ENCODE measurements at places on chromosomes 11 and 22.

- no peak overlapping the region for H3K4me3 ChIP-seq
- DNase-seq = no peak
- H3K36me3 ChIP-seq = no peaks in the 10 kb centered on the region
- no peak overlapping the region for H3K27ac ChIP-seq
- H3K27me3 ChIP-seq = no peaks in the 10 kb centered on the region
- H3K4me1 ChIP-seq = no peaks in the 10 kb centered on the region
These were observed 2.2 kb downstream of the HBG2 start for GRCh38 chr11:5252192-5252918.

DNA sequence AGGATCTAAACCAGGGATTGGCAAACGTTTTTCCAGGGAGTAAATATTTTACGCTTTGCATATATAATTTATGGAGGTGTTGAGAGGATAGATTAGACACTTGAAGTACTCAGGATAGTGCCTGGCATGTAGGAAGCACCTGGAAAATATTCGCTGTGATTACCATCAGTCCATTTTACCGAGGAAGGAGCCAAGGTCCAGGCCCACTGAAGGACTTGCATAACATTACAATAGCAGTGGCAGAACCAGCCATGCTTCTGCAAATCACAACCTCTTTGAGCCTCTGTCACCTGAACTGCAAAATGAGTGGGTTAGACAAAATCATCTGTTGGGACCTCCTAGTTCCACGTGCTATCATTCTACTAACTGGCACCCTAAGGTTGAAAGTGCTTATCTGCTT, 5.4 kb downstream of the FUT4 start:
- no peaks in the 10 kb centered on the region for H3K27me3 ChIP-seq
- no peak for DNase-seq
- H3K36me3 ChIP-seq = no peaks in the 10 kb centered on the region
- no peak overlapping the region for H3K27ac ChIP-seq
- H3K4me1 ChIP-seq = peaks cover 32% of the 10 kb centered on the region

DNA sequence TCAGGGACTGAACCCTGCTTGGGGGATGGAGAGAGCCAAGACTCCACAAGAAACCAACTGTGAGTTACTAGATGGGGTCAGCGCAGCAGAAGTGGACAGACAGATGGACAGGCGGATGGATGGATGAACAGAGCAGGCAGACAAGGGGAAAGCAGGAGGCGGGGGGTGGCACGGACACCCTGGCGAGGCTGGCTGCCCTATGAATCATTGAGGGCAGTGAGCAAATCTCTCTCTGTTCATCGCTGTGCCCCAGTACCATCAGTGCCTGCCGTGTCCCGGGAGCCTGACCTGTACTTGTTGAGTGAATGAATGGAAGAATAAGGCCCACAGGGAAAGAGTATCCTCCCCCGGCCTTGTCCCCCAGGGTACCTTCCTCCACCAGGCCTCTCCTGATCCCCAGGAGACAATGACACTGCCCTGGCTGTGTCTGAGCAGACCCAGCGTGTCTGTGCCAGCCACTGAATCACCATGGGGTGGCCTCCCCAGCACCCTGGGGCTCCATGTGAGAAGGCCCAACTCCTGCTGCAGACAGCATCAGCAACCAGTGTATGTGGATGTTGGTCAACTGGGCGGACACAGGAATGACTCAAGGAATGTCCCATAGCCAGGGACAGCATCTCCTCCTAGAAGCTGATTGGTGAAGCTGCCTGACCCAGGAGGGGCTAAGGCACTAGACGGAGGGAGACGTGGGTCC, 5.1 kb upstream of the KLHL35 start:
- no peaks in the 10 kb centered on the region for H3K36me3 ChIP-seq
- H3K27me3 ChIP-seq = no peaks in the 10 kb centered on the region
- no peak overlapping the region for H3K4me3 ChIP-seq
- no peak for DNase-seq

- no peaks in the 10 kb centered on the region for H3K4me1 ChIP-seq
- H3K27me3 ChIP-seq = no peaks in the 10 kb centered on the region
- H3K27ac ChIP-seq = no peak overlapping the region
- DNase-seq = peak; percentile 59
- peaks cover 66% of the 10 kb centered on the region for H3K36me3 ChIP-seq
- H3K4me3 ChIP-seq = no peak overlapping the region
These were observed 19.1 kb downstream of the TOLLIP start for GRCh38 chr11:1290052-1291040.

DNA sequence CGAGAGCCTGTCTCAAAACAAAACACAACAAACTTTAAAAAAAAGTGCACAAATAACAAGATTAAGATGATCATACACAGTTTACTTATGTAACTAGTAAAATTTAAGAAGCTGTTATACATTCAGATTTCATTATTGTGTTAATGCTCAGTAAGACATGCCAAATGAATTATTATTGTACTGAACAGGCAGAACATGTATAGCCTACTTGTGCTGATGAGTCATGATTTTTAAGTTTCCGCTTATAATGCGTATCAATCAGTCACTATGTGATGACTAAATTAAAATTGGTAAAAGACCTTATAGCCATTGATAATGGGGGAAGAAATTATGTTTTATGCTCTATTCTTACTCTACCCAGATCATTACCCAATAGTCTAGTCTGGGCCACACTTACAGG, 20.5 kb upstream of the EXPH5 start:
- H3K4me1 ChIP-seq = no peaks in the 10 kb centered on the region
- H3K27me3 ChIP-seq = no peaks in the 10 kb centered on the region

DNA sequence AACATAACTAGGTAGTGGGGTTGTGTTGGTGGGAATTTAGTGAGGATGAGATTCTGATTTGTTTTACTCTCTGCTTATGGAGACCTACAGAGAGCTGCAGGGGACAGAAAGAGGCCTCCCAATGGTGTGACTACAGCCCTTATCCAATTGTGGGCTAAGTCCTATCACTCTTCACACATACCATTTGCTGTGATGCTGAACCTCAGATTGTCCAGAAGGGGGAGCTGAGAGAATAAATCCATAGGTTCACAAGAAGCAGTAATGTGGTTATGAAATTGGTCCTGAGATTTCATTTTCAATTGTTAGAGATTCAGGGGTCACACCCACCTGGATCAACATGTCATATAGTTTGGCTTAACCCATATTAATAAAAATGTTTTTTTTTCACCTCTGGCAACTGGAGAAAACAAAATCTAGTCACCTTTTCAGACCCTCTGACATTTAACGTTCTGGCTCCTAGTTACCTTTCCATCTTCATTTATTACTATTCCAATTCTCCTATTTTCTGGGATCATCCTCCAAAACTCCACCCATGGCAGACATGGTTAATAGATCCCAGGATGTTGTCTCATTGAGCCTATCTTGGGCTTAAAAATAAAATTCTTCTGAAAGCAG, 53.3 kb upstream of the PTPN5 start:
- H3K27ac ChIP-seq = no peak overlapping the region
- no peaks in the 10 kb centered on the region for H3K27me3 ChIP-seq
- no peaks in the 10 kb centered on the region for H3K4me1 ChIP-seq

GRCh38 chr11:65695459-65696241, 16.4 kb upstream of the KAT5 start:
- no peak overlapping the region for H3K27ac ChIP-seq
- DNase-seq = no peak
- no peaks in the 10 kb centered on the region for H3K27me3 ChIP-seq
- peaks cover 3% of the 10 kb centered on the region for H3K4me1 ChIP-seq
- H3K36me3 ChIP-seq = no peaks in the 10 kb centered on the region

- H3K27ac ChIP-seq = no peak overlapping the region
- peaks cover 3% of the 10 kb centered on the region for H3K27me3 ChIP-seq
- H3K4me1 ChIP-seq = no peaks in the 10 kb centered on the region
These were observed 212.7 kb upstream of the CADM1 start for GRCh38 chr11:115716601-115717529.

DNA sequence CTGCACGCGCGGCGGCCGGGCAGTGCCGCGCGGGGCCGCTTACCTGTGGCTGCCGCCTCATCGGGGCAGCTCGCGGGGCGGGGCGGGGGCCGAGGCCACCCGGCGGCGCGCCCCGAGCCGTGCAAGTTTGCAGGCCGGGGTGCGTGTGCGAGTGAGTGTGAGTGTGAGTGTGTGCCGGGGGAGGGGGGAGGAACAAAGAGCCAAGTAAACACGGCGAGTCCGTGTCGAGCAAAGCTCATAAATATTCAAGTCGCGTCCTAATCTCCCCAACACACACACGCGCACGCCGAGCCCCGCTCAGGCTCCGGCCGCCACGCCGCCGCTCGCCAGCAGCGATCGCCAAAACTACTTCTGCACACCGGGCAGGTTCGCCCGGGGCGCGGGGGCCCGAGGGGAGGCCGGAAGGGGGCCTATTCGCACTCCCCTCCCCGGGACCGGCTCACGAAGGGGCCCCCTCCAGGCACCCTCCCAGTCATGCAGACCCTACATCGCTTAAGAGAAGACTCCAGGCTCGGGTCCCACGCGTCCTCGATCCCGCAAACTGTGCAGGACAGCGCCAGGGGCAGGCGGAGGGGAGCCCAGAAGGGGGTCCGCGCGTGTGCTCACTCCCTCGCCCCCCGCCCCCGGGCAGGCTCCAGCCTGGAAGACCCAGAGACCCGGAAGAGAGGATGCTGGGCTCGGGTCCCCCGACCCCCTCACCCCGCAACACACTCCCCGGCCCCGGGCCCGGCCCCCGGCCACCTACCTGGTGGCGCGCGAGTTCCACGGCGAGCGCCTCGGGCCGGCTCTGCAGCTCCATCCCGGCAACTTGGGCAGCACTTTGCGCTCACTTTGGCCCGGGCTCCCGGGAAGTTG, 827 bp downstream of the PHF21B start:
- H3K27me3 ChIP-seq = peaks cover 74% of the 10 kb centered on the region
- no peaks in the 10 kb centered on the region for H3K36me3 ChIP-seq
- H3K4me1 ChIP-seq = peaks cover 23% of the 10 kb centered on the region
- H3K4me3 ChIP-seq = peak overlapping the region; percentile 26

- no peaks in the 10 kb centered on the region for H3K4me1 ChIP-seq
- no peak for DNase-seq
- H3K36me3 ChIP-seq = no peaks in the 10 kb centered on the region
These were observed 55.3 kb downstream of the TRMU start for GRCh38 chr22:46390652-46391301.

DNA sequence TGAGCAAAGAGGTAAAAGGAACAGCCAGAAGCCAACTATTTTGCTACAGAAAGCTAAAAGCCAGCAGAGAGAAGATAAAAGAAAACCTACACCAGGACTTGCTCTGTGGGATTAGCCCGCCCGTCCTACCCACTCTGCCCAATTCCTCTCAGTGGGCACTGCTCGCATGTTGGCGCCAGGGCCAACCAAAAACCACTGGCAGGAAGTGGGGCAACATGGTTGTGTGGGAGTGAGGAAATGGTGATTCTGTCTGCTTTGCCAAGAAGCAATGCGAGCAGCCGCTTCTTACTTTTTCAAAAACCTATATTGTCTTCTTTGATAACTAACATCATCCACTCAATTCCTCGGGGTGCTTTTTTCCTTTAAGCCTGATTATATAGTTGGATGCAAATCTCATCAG, 14.2 kb upstream of the APOA1 start:
- peaks cover 26% of the 10 kb centered on the region for H3K36me3 ChIP-seq
- H3K27ac ChIP-seq = no peak overlapping the region
- peaks cover 19% of the 10 kb centered on the region for H3K4me1 ChIP-seq
- no peaks in the 10 kb centered on the region for H3K27me3 ChIP-seq
- no peak overlapping the region for H3K4me3 ChIP-seq

GRCh38 chr11:33545931-33546330, 154.7 kb downstream of the C11orf91 start:
- no peak overlapping the region for H3K4me3 ChIP-seq
- DNase-seq = no peak
- H3K27ac ChIP-seq = no peak overlapping the region
- H3K36me3 ChIP-seq = no peaks in the 10 kb centered on the region
- H3K27me3 ChIP-seq = no peaks in the 10 kb centered on the region

- no peak for DNase-seq
- peaks cover 8% of the 10 kb centered on the region for H3K4me1 ChIP-seq
- no peaks in the 10 kb centered on the region for H3K27me3 ChIP-seq
- H3K36me3 ChIP-seq = peaks cover 98% of the 10 kb centered on the region
- H3K27ac ChIP-seq = no peak overlapping the region
- no peak overlapping the region for H3K4me3 ChIP-seq
These were observed 64.8 kb downstream of the APOL1 start for GRCh38 chr22:36317658-36318271.

DNA sequence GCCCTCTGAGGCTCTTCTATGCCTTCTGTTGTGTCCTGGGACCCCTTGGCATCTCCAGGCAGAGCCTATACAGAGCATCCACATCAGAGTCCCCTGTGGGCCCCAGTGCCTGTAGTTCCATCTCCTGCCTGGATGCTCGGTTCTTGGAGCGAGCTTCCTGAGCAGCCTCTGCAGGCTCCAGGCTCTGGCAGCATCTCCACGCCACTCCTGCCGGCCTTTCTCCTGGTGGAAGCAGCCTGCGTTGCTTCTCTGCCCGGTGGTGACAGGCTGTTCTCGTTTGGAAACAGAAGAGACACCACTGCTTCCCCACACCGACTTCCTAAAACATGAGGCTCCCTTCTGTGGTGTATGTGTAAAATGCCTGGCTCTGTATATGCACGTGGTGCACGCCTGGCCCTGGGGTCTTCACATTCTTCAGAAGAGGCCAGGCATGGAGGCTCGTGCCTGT, 52.8 kb downstream of the BCR start:
- H3K27me3 ChIP-seq = no peaks in the 10 kb centered on the region
- H3K36me3 ChIP-seq = no peaks in the 10 kb centered on the region
- DNase-seq = no peak
- H3K27ac ChIP-seq = no peak overlapping the region

- no peak overlapping the region for H3K4me3 ChIP-seq
- no peak overlapping the region for H3K27ac ChIP-seq
- no peaks in the 10 kb centered on the region for H3K36me3 ChIP-seq
- peak; percentile 69 for DNase-seq
- peaks cover 30% of the 10 kb centered on the region for H3K4me1 ChIP-seq
- H3K27me3 ChIP-seq = peaks cover 7% of the 10 kb centered on the region
These were observed 2.6 kb upstream of the P2RY6 start for GRCh38 chr11:73269459-73270015.

- no peak overlapping the region for H3K27ac ChIP-seq
- H3K27me3 ChIP-seq = no peaks in the 10 kb centered on the region
- no peaks in the 10 kb centered on the region for H3K4me1 ChIP-seq
These were observed 325.4 kb downstream of the BRD1 start for GRCh38 chr22:49502126-49502826.

DNA sequence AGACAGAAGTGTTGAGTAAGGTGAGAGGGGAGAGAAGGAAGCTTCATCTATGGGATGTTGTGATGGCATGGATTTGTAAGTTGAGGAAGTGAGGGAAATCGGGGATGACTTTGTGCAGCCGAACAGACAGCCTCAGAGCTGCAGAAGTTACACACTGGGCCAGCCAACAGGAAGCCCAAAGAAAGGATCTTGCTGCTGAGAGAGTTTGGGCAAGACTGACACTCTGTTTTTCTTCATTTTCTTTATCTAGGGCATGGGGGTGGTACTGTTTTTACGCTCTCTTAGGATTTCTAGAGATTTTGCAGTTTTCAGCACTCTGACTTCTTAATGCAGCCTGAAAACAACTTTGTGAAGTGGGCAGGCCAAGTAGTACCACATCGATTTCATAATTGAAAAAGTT, 509.9 kb upstream of the TENM4 start:
- H3K27me3 ChIP-seq = no peaks in the 10 kb centered on the region
- no peak overlapping the region for H3K27ac ChIP-seq
- H3K4me3 ChIP-seq = no peak overlapping the region
- DNase-seq = no peak
- H3K4me1 ChIP-seq = no peaks in the 10 kb centered on the region
- H3K36me3 ChIP-seq = no peaks in the 10 kb centered on the region
